ENCODE measurements at places on chromosomes 3 and 15. TPM values are rescaled to one million over a fixed set of nuclear protein-coding genes. Genes with fewer than 3 reads are reported as not detected.
A peak's percentile ranks its signal among the peaks of the same experiment; 100 is the strongest.

The SPSB4 gene
- total RNA-seq, result 0.22 TPM

The REC114 gene
- total RNA-seq, result not detected

The ZNF80 gene
- not detected for total RNA-seq

The CIDEC gene
- not detected for total RNA-seq

GRCh38 chr15:31065824-31066223 lies 35.7 kb downstream of the TRPM1 start:
- no peaks in the 10 kb centered on the region for H3K27me3 ChIP-seq
- H3K4me1 ChIP-seq, result peaks cover 9% of the 10 kb centered on the region
- H3K36me3 ChIP-seq, result no peaks in the 10 kb centered on the region
- H3K27ac ChIP-seq, result no peak overlapping the region
- no peak overlapping the region for H3K4me3 ChIP-seq

GRCh38 chr3:46656778-46657556 lies 36.5 kb downstream of the ALS2CL start:
- peaks cover 1% of the 10 kb centered on the region for H3K27me3 ChIP-seq
- H3K4me1 ChIP-seq, result no peaks in the 10 kb centered on the region
- no peak overlapping the region for H3K27ac ChIP-seq
- H3K36me3 ChIP-seq, result no peaks in the 10 kb centered on the region

The ACTR8 gene
- 42.0 TPM for total RNA-seq

- peak overlapping the region; percentile 87 for H3K27ac ChIP-seq
- no peaks in the 10 kb centered on the region for H3K27me3 ChIP-seq
- peaks cover 49% of the 10 kb centered on the region for H3K4me1 ChIP-seq
- DNase-seq, result peak; percentile 98
- H3K4me3 ChIP-seq, result no peak overlapping the region
Observed at GRCh38 chr15:39624806-39625205, 43.9 kb downstream of the THBS1 start.

GRCh38 chr3:4812591-4812990 lies 166.6 kb upstream of the BHLHE40 start:
- H3K4me1 ChIP-seq, result peaks cover 18% of the 10 kb centered on the region
- no peak overlapping the region for H3K4me3 ChIP-seq
- no peak overlapping the region for H3K27ac ChIP-seq
- DNase-seq, result no peak

DNA sequence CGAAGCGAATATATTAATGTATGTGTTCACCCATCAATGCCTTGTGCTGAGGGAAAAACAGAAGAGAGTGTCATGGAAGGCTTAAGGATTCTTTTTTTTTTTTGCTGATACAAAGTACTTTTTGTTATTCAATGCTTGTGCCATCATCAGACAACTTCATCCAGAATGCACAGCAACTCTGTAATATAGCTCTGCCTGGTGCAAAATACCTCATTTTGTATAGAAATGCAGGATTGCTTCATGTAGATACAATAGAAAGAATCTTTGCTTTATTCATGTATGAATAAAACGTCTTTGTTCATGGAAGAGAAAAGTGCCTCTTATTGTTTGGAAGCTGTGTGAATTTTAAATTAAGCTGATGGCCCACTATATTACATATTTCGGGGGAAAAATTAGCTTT lies 62.9 kb downstream of the SH3GL3 start:
- no peak overlapping the region for H3K4me3 ChIP-seq
- no peak for DNase-seq
- no peaks in the 10 kb centered on the region for H3K4me1 ChIP-seq
- H3K36me3 ChIP-seq, result no peaks in the 10 kb centered on the region
- no peak overlapping the region for H3K27ac ChIP-seq
- no peaks in the 10 kb centered on the region for H3K27me3 ChIP-seq

The HMG20A gene
- total RNA-seq, result 40.8 TPM

The ANKUB1 gene
- not detected for total RNA-seq

The TRH gene
- not detected for total RNA-seq

GRCh38 chr3:170961616-170962400 lies 53.4 kb upstream of the EIF5A2 start:
- no peaks in the 10 kb centered on the region for H3K4me1 ChIP-seq
- DNase-seq, result peak; percentile 65
- no peaks in the 10 kb centered on the region for H3K36me3 ChIP-seq

GRCh38 chr15:98855067-98855814 lies 152.4 kb downstream of the PGPEP1L start:
- peaks cover 29% of the 10 kb centered on the region for H3K4me1 ChIP-seq
- no peak for DNase-seq
- H3K36me3 ChIP-seq, result no peaks in the 10 kb centered on the region

The C15orf61 gene
- total RNA-seq, result 4.1 TPM

DNA sequence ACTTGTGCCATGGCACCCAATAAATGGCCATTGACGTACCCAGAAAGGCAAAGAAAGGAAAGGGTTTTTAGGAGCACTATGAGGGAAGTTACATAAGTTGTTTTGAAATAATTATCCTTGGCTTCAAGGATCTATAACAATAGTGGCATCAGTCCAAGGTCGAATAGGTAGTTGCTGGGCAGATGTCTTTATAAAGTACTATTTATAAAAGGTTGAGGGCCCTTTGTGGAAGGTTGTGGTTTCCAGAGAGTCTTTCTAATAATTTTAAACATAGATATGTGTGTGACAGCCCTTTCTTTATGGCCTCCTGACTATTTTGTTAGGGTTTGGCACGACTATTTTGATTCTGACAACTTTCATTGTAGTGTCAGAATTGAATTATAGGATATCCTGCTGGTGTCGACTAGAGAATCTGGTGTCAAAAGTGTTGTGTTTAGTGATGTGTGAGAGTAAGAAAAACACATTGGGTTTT lies 260.5 kb downstream of the PYDC2 start:
- no peaks in the 10 kb centered on the region for H3K36me3 ChIP-seq
- peak; percentile 52 for DNase-seq
- H3K4me1 ChIP-seq, result peaks cover 5% of the 10 kb centered on the region
- H3K27me3 ChIP-seq, result no peaks in the 10 kb centered on the region
- H3K27ac ChIP-seq, result no peak overlapping the region

DNA sequence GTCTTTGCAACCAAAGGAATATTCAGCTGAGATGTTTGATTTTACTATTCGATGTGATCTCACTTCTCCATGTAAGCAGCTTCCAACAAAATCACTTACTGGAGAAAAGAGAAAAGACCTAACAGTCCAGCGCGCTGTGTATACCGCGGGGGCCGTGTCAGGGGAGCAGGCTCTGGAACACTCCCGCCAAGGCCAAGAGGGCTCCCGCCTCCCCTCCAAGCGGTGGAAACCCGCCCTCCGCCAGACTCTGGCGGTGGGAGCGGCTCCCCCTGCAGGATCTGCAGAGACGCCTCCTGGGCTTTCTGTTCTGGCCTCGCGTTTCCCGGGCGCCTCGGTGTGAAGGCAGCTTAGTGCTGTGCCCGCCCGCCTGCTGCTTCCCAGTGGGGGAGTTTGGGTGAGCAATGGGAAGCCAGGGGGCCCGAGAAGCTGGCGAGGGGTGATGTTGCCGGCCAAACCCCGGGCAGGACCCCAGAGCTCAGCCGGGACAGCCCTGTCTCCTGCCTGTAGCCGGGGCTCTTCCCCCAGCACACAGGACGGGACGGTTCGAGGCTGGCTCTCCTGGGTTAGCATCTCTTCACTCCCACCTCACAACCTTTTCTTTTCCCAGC lies 36.3 kb downstream of the CHST14 start:
- peak overlapping the region; percentile 11 for H3K4me3 ChIP-seq
- peaks cover 3% of the 10 kb centered on the region for H3K27me3 ChIP-seq
- no peak overlapping the region for H3K27ac ChIP-seq
- H3K36me3 ChIP-seq, result no peaks in the 10 kb centered on the region
- H3K4me1 ChIP-seq, result no peaks in the 10 kb centered on the region
- DNase-seq, result peak; percentile 76

The PIF1 gene
- total RNA-seq, result 52.7 TPM

DNA sequence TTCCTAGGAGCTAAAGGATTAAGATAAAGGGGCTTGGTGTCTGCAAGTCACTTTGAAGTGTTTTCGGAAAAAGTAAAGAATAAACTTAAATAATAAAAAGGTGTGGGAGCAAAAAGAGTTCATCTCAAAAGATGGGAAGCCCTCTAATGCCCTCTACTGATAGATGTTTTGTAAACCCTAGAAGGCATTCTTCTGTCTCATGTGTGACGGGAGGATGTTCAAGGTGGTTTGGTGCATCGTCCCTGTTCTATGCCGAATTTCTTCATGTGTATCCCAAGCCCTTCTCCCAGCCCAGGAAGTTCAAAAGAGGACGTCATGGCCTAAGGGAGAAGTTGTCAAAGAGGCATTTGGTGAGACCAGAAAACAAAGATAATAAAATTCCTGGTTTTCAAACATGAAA lies 37.2 kb downstream of the CCK start:
- no peaks in the 10 kb centered on the region for H3K27me3 ChIP-seq
- peaks cover 3% of the 10 kb centered on the region for H3K36me3 ChIP-seq
- no peak overlapping the region for H3K27ac ChIP-seq
- no peaks in the 10 kb centered on the region for H3K4me1 ChIP-seq

The HTR3E gene
- total RNA-seq, result not detected

DNA sequence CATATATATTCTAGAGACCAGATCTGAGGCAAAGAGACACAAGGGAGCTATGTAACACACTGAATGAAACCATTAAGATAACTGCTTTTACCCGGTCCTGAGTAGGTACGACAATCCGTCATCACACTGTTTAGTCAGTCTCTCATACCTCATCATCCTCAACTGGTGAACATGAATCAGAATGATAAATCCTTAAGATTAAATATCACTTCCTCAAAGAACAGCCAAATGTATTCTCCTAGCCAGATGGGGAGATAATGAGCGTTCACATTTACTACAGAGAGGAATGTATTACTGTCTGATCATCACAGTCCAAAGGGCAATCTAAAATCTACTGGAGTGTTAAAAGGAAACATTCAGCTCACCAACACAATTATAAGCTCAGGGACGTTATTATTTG lies 319.4 kb upstream of the STAC start:
- no peak overlapping the region for H3K27ac ChIP-seq
- no peaks in the 10 kb centered on the region for H3K27me3 ChIP-seq
- no peaks in the 10 kb centered on the region for H3K36me3 ChIP-seq
- DNase-seq, result no peak
- H3K4me3 ChIP-seq, result no peak overlapping the region

The PLCB2 gene
- 1.5 TPM for total RNA-seq

The SEC11A gene
- total RNA-seq, result 204 TPM

- no peak for DNase-seq
- H3K4me3 ChIP-seq, result no peak overlapping the region
- peaks cover 6% of the 10 kb centered on the region for H3K27me3 ChIP-seq
Observed at GRCh38 chr3:167887096-167887495, 151.6 kb downstream of the SERPINI1 start.

DNA sequence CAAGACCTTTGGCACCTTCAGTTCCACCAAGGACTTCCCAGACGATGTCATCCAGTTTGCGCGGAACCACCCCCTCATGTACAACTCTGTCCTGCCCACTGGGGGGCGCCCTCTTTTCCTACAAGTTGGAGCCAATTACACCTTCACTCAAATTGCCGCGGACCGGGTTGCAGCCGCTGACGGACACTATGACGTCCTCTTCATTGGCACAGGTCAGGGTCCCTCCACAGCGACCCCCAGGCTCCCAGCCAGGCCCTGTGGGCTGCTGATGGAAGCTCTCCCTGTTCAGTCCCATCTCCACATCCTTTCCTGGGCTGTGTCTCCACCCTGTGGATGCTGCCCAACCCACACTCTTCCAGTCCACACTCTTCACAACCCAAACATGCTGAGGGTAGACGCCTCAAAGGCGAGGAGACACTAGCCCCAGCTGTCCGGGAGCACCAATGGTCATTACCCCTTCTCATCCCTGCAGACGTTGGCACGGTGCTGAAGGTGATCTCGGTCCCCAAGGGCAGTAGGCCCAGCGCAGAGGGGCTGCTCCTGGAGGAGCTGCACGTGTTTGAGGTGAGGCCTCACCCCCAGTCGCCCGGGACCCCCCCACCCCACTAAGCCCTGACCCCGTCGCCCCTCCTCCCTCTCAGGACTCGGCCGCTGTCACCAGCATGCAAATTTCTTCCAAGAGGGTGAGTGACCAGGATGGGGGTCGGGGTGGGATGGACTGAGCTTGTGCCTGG lies 4.3 kb upstream of the LSMEM2 start:
- H3K27me3 ChIP-seq, result peaks cover 24% of the 10 kb centered on the region
- no peak overlapping the region for H3K27ac ChIP-seq
- peaks cover 2% of the 10 kb centered on the region for H3K4me1 ChIP-seq

DNA sequence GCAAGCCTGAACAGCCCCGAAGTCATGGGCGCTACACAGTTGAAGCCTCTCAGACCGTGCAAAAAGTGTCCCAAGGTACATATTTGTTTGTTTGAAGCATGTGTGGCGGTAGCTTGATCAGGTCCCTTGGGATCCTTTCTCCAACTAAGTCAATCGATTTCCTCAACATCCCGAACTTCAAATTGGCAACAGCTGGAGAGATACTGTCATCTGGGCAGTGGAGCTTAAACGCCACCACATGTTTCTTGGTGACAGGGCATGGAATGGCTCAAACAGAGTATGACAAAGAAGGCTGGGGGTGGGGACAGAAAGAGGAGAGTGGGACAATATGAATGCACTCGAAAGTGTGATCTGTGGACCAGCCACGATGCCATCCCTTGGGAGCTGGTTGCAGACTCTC lies 84.9 kb upstream of the PSMD6 start:
- H3K36me3 ChIP-seq, result no peaks in the 10 kb centered on the region
- no peaks in the 10 kb centered on the region for H3K4me1 ChIP-seq
- no peaks in the 10 kb centered on the region for H3K27me3 ChIP-seq
- no peak overlapping the region for H3K27ac ChIP-seq
- no peak overlapping the region for H3K4me3 ChIP-seq

The LDHAL6B gene
- not detected for total RNA-seq

DNA sequence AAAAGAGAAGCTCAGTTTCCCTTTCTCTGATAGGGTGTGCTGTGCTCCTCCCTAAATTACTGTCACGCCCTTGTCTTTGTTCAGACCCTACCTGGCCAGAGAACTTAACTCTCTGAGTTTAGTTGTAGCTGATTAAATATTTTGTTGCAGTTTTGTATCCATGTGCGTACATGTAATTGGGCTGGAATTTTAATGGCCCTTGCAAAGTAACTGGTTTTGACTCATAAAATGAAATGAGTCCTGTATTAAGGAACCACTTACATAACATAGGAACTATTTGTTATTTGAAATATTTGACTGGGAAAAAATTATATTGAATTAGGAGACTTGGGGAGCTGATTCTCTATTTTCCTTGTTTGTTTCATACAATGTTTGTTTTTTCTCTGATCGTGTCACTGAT lies 80.2 kb downstream of the LRRK1 start:
- DNase-seq, result no peak
- H3K4me1 ChIP-seq, result no peaks in the 10 kb centered on the region
- no peaks in the 10 kb centered on the region for H3K36me3 ChIP-seq
- H3K27me3 ChIP-seq, result no peaks in the 10 kb centered on the region
- H3K4me3 ChIP-seq, result no peak overlapping the region

GRCh38 chr3:126151562-126152302 lies 28.7 kb downstream of the ALDH1L1 start:
- H3K4me3 ChIP-seq, result no peak overlapping the region
- no peaks in the 10 kb centered on the region for H3K4me1 ChIP-seq
- no peaks in the 10 kb centered on the region for H3K36me3 ChIP-seq
- DNase-seq, result no peak
- H3K27ac ChIP-seq, result no peak overlapping the region
- no peaks in the 10 kb centered on the region for H3K27me3 ChIP-seq
